H4 (cell line): ENCODE measurements at places on chromosomes 4 and X. TPM values are rescaled to one million over a fixed set of nuclear protein-coding genes. Genes with fewer than 3 reads are reported as not detected.

- peak; percentile 24 for DNase-seq
These were observed 6.4 kb downstream of the HSPA4L start for GRCh38 chr4:127788517-127788916.

GRCh38 chr4:25310066-25310802 is 2.3 kb upstream of the ZCCHC4 start:
- no peak for DNase-seq

PRDM8 gene
- 0.12 TPM in 2 replicates for total RNA-seq

SLITRK4 gene
- total RNA-seq, result 3.0 and 3.8 TPM in 2 replicates

DNA sequence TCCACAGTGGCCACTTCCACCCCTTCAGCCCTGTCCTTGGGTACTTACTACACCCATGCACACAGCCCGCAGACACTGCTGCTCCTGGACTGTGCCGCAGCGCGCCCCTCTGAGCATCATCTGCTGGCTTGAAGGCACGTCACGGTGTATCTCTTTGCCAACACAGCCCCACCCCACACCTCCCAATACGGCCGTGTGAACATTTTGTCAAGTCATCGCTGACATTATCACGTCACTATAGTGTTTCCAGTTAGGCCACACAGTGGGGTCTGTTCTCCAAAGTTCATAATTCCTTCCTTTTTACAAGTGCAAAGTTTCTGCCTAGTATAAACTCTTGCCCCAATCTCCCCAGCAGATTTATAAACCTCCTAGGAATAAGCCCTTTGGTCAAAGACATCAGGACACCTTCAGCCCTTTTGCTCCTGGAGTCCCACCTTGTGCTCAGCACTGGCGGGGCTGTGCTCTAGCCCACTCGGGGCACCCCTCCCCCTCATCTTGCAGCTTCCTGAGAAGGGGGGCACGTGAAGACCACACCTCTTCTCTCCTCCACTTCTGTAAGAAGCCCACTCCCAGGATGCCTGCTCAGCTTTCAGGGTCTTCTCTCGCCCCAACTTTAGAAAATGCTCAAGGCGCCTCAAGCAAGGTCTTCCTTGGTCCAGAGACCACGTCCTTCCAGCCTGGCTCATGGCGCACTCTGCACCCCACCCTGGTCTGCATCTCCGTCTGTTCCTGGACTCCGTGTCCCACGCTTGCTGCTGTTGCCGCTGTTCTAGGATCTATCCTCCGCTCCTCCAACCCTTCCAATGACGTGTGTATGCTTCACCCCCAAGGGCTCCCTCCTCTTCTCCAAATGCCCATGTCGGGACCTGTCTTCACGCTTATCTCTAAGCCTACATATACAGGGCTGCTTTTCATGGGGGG is 7.2 kb downstream of the FAM53A start:
- no peak for DNase-seq

- DNase-seq, result no peak
These were observed 33.5 kb downstream of the ARHGEF9 start for GRCh38 chrX:63751481-63751880.

CT55 gene
- 0.47 and 0.87 TPM in 2 replicates for total RNA-seq

GRCh38 chr4:7107166-7107905 is 39.5 kb upstream of the GRPEL1 start:
- no peak for DNase-seq

DNA sequence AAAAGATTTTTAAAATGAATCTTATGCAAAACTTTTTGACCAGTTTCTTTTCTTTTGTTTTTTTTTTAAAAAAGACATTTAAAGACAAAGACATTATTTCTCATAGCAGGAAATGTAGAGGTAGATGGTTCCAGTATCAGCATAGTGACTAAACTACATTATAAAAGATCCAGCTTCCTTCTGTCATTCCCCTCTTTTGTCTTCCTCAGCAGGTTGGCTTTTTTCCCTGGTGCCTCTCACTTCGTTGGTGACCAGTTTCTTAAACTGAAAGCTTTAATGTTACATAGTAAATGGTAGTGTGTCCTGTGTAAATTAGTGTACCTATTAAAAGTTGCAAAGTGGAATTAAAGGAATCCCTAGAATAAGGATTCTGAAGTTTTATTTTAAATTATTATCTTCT is 36.1 kb downstream of the DCK start:
- no peak for DNase-seq

MFAP3L gene
- 3.6 and 4.3 TPM in 2 replicates for total RNA-seq

DNA sequence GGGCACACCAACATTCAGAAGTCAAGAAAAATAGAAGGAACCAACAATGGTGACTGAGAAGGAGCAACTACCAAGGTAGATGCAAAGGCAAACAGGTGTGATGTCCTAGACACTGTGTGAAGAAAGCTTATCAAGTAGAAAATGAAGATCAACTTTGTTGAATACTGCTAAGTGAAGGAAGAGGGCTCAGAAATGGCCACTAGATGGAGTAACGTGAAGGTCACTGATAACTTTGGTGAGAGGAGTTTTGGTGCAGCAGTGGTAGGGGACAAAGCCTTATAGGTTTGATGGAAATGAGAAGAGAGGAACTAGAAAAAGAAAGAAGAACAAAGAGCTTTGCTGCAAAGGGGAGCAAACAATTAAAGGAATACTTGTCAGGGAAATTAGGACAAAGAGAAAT is 23.5 kb downstream of the OTC start:
- no peak for DNase-seq

GRCh38 chr4:47675806-47676205 is 162.1 kb downstream of the CORIN start:
- DNase-seq, result no peak

DNA sequence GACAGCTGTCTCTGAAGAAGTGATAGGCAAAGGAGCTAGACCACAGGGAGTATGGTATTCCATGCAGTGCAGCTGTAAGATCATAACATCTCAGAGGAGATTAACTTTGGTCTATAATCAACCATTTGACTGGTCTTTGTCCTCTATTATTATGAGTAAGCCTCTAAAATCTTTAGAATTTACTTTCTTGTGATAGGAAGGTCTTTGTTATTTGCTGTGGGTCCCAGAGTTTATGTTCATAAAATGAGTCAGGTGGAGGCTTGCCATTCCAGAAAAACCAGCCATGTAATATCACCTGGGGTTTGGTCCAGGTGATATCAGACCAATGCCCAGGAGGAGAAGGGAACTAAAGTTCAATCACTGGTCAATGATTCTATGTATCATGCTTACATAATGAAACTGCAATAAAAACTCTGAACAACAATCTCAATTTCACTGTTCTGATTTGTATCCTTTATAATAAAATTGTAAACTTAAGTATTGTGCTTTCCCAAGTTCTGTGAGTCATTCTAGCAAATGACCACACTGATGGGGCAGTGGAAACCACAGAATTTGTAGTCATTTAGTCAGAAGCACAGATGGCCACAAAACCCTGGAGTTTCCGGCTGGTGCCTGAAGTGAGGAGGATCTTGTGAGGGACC is 239.6 kb upstream of the TRAM1L1 start:
- DNase-seq, result peak; percentile 94

COQ2 gene
- total RNA-seq, result 23.9 and 39.4 TPM in 2 replicates

DNA sequence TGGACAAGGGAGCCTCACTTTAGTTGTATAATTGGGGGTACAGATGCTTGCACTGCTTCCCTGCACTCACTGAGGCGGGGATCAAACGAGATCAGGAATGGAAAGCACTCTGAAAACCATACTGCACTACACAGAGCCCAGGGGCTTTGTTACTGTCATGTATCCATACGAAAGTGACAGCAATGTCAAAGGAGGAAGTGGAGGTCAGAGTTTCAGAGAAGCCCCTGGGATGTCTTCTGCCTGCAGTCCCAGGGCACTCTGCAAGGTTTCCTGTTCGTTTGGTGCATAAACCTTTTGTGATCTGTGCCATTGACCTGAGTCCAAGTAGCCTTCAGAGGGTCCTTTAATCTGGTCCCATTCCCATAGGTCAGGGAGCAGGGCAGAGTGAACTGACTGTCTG is 31.2 kb downstream of the RNF175 start:
- no peak for DNase-seq

GRCh38 chr4:38034986-38035882 is 75.0 kb downstream of the PTTG2 start:
- peak; percentile 53 for DNase-seq

- DNase-seq, result peak; percentile 35
These were observed 111.2 kb downstream of the ELOVL6 start for GRCh38 chr4:110087070-110087708.

DNA sequence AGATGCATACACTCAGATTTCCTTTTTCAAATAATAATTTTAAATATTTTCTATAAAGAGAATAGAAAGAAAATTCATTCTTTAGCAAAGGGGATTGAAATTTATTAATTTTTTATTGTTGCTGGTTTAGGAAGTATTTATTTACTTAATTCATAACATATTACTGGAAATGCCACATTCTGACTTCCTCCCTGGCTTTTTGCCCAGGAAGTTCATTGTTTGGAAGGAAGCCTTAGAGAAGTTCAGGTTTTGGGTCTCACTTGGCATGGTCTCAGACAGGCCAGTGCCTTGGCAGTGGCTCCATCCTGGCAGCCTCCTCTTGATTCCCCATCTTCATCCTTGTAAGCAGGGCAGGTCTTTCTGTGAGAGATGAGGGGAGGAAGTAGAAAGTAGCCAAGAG is 50.5 kb downstream of the IL15 start:
- no peak for DNase-seq

SPANXN3 gene
- not detected in 2 replicates for total RNA-seq

GRCh38 chr4:121114756-121115155 is 42.4 kb upstream of the NDNF start:
- DNase-seq, result no peak

GRCh38 chrX:12972878-12973560 is 1.9 kb upstream of the TMSB4X start:
- DNase-seq, result no peak

GLUD2 gene
- 0.10 and 0.43 TPM in 2 replicates for total RNA-seq
